ENCODE measurements at places on chromosomes 1 and 21.

DNA sequence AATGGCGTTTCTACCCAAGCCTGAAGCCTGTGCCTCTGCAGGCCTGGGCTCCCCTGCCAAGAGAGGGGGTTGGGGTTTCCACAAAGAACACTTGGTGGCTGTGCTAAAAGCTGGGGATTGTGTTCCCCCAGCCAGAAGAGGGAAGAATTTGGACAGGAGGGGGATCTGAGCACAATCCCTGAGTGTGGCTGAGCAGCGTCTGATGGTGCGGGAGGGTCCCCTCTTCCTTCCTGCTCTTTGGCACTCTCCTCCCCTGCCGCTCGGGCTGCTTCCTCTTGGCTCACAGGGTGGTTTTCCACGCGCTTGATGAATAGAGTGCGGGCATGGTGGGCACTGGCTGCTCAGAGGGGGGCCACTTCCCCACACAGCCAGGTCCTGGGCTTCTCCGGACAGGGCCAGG is 3.7 kb downstream of the GPR37L1 start:
- no peak for DNase-seq

DNA sequence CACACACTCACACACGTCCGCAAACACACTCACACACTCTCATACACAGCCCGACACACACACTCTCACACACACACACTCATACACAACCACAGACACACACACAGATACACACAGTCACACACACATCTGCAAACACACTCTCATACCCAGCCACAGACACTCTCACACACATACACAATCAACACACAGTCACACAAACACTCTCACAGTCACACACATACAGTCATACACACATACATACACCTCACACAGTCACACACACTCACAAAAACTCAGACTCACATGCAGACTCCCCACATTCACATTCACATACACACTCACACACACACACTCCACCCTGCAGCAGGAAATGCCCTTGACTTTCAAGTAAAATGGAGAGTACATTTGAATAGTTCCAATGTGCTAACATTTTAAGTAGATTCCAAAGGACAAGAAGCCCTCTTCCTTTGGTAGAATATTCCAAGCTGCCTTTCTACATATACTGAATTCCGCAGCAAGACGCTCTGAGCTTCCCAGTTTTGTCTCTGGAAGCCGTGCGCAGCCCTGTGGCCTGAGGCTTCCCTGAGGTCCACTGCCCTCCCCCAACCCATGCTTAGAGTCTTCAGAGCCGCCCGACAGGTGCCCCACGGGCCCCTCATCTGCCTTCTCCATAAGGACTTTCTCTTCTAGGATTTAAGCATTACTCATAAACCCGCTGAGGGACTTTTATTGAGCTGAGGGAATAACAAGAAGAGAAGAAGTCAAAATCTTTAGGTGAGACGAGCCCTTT is 9.7 kb downstream of the BATF3 start:
- DNase-seq = no peak

- no peak for DNase-seq
Observed at GRCh38 chr1:85198864-85199263, 2.0 kb downstream of the SYDE2 start.

GRCh38 chr1:21123287-21123948 is 53.3 kb downstream of the EIF4G3 start:
- no peak for DNase-seq

GRCh38 chr1:156212833-156213643 is at the start of gene PMF1:
PMF1 (plus strand) TSS chr1:156213007; CDS start chr1:156213016, 9 bp downstream.
- peak; percentile 88 for DNase-seq

DNA sequence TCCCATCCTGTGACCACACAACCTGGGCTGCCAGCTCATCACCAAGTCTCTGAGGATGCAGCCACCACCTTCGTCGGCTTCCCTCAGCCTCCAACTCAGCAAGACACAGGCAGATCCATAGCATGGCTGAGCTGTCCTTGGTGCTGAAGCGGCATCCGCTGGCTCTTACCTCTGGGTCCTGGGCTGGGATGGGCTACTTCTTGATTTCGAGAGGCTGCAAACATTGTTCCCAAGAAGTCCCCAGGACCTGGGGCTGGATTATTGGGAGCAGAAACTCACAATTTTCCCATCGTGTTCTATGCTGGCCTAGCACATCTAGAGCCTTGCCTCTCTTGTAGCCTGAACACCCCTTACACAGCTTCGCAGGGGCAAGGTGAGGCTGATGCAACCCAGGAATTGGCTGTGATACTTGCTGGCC is 24.9 kb upstream of the C1QA start:
- DNase-seq = peak; percentile 10

GRCh38 chr1:4627353-4627752 is 27.1 kb upstream of the AJAP1 start:
- no peak for DNase-seq

DNA sequence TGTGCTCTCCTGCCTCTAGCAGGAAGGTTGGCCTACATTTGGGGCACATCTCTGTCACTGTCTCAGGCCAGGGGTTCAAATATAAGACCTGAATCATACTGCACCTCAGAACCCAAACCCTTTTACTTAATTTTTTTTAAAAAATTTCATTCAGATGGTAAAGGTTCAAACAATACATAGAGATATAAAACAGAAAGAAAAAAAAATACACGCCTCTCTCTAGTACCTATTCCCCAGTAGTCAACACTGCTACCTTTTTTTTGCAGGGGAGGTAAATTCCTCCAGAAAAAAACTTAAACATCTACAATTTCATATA is 32.9 kb downstream of the MAPKAPK2 start:
- no peak for DNase-seq

DNA sequence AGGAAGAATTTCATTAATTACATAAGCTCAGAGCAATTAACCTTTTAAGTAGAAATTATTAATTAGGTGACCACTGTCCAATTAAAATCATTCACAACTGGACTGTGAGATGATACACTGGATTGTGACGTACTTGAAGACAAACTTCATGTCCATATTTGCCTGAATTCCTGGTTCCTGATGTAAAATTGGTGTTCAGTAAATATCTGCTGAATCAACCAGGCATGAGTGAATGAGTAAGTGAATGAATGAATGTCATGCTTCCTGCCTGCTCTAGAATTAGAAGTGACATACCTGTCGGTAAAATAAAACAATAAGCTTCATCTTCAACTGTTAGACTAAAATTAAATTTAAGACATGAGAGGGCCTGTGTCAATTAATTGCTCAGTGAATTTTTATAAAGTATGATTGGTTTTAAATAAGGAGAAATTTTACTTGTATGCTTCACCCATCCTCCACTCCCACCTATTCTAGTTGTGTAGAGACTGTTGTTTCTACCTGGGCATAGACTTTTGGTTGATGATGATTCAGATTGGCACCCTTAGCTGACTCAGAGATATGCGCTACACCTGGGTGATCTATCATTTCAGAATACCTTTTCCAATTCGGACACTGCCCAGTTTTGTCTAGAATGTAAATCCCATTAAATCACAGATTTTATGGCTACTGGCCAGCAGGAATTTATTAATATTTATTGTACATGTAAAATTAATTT is 56.9 kb upstream of the PTGS2 start:
- DNase-seq = peak; percentile 99

- DNase-seq = no peak
Observed at GRCh38 chr1:72601035-72601674, 318.8 kb upstream of the NEGR1 start.

GRCh38 chr1:159067699-159068621 is 8.6 kb downstream of the AIM2 start:
- DNase-seq = peak; percentile 14

DNA sequence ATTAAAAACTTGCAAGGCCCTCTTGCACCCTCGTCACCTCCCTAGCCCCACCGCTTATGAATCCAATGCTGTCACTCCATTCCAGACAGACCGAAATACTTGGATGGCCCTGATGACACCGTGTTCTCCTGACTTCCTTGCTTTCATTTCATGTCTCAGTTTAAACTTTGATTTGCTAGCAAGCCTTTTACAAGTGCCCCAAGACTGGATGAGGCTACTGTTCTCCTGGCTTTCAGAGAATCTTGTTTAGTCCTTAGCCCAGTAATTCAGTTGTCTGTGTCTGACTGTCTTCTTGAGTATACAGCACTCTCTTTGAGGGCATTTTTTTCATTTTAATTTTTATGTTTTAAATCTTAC is 824 bp upstream of the IFI44L start:
- no peak for DNase-seq

GRCh38 chr1:63912643-63913042 is 138.8 kb downstream of the ROR1 start:
- DNase-seq = no peak

GRCh38 chr1:236829085-236829484 is 34.0 kb downstream of the MTR start:
- no peak for DNase-seq

DNA sequence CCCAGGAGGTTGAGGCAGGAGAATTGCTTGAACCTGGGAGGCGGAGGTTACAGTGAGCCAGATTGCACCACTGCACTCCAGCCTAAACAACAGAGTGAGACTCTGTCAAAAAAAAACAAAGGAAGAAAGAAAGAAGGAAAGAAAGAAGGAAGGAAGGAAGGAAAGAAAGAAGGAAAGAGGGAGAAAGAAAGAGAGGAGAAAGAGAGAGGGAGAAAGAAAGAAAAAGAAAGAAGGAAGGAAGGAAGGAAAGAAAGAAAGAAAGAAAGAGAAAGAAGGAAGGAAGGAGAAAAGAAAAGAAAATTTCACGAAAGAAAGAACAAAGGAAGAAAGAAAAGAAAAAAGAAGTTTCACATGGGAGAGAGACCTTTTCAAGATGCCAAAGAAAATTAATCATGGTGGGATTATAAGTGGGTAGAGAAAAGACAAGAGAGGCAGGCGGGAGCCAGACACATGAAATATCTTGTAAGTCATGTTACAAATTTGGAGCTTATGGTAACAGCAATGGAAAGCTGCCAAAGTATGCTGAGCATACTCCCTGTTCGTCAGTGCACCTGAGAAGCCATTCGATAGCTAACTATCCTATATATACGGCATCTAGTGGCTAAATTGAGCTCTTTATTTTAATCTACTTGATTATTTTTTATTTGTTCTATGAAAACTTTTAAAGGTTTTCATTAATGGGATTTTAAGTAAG is 41.3 kb upstream of the TNFSF4 start:
- no peak for DNase-seq

DNA sequence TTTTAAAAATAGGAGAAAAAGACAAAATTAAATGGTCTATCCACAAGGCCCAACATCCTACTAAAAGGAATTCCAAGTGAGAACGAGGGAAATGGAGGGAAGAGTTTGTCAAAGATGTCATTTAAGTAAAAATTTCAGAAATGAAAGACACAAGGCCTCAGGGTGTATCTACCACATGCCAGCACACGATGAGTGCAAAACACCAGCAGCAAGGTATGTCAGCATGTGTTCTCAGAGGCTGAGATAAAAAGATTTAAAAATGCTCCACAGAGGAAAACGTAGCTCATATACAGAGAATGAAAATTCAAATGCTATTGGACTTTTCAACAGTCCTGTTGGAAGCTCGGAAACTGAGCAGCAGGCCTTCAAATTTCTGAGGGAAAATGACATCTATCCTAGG is 42.0 kb downstream of the RHOU start:
- DNase-seq = peak; percentile 50

GRCh38 chr1:184422490-184423233 is 35.8 kb downstream of the C1orf21 start:
- DNase-seq = no peak

DNA sequence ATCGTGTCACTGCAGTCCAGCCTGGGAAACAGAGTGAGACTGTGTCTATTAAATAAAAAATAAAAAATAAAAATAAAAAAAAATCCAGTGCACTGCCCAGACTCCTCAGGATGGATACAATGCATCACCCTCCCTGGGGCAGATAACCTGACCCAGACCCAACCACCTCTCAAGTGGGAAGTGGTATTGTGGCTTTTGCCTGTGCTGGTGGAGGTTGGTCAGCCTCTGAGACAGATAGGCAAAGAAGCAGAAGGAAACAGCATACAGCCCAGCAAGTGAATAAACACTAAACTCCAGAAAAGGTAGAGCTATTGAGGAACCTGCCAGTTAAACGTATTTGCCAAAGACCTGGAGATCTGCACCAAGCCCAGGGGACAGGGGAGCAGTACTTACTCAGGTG is 22.0 kb downstream of the HHIPL2 start:
- DNase-seq = no peak

- peak; percentile 48 for DNase-seq
Observed at GRCh38 chr21:16587681-16588375, 858.0 kb downstream of the USP25 start.

DNA sequence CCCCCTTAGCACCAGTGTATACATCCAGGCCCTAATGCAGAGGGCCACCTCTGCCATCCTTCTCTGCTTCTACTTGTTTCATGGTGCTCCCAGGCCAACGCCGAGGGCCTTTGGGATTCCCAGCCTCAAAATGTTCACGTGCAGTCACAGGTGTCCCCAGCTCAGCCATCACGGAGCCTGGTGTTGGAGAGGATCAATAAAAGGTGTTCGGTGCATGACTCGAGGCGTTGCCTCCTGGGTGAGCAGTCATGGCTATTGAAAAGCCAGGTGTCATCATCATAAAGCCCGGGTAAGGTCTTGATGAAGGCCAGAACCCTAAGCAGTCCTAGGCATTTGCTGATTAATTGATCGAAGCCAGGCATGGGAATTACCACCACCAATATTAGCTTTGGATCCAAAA is 76.1 kb downstream of the ABCA4 start:
- no peak for DNase-seq

DNA sequence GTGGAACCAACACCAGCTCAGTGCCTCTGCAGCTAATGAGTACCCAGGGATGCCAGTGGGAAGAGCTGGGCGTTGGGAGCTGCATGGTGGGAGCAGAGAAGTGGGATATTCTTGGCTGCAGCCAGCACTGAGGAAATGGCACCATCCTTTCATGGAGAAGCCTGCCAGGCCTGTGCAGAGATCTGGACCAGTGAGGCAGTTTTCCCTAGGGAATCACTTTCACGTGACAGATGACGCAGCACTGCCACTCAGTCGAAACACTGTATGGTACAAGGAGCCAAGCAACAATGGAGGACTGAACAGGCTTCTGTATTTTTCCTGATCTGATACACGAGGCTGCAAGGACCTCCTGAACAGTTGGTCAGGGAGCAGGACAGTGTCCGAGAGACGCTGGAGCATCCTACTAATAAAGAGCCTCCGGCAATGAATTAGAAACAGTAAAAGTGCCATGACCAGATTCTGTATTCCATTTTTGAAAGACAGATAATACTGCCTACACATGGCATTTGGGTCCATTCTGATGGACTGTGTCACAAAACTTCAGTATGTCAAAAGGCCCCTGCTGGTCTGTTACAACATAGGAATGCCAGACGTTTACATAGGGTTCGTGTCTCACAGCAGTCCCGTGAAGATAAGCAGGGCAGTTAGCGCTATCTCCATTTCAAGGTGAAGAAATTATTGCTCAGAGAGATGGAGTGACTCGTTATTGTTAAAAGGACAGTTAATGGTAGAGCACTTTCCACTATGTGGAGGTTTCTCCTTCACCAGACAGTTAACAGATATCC is 44.0 kb upstream of the LMO4 start:
- DNase-seq = no peak

- DNase-seq = no peak
Observed at GRCh38 chr1:90714521-90714951, 2.6 kb downstream of the BARHL2 start.

Measured in foreskin keratinocyte (primary cell).